ENCODE measurements at places on chromosomes 2 and 18.

DNA sequence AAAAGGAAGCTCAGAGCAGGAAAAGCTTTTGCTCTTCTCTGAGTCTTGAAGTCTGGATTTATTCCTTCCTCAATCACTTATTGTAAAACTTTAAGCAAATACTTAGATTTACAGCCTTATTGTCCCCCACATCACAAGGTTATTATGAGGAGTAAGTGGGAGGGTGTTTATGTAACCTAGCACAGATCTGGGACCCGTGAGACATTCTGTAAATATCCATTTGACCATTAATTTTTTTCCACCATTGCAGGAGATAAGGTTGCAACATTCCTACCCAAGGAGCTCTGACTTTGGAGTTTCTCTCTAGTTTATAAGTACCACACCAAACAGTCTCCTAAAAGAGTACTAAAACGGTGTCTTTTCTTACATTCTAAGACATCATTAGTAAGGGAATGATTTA is 52.1 kb upstream of the CTIF start:
- DNase-seq, result no peak

- DNase-seq, result no peak
Observed at GRCh38 chr2:25073914-25074313, 32.0 kb downstream of the EFR3B start.

GRCh38 chr2:348361-348916 is 60.5 kb upstream of the ALKAL2 start:
- DNase-seq, result no peak

DNA sequence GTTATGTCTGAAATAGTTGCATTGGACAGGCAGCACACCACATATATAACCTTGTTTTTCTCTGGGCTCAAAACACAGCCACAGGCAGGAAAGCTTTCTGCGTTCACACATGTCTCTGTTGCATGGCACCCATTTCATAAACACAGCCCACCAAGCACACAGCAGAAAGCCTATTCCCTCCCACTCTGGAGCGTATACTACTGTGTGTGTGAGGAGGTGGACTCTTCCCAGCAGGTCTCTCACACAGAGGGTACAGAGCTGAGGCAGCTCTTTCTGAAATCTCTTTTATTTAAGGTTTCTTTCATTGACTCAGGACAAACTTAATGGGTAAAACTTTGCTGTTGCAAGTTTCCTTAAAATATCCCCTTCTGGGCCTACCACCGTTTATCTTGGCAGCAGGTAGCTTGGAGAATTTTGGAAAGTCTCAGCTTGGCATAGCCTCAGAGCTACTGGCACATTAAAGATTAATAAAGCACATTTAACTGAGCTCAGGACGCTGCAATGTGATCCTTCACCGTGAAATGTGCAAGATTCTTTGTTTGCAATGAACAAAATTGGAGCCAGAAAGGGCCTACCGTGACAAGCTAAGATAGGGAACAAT is 105.1 kb upstream of the NCKAP5 start:
- no peak for DNase-seq

DNA sequence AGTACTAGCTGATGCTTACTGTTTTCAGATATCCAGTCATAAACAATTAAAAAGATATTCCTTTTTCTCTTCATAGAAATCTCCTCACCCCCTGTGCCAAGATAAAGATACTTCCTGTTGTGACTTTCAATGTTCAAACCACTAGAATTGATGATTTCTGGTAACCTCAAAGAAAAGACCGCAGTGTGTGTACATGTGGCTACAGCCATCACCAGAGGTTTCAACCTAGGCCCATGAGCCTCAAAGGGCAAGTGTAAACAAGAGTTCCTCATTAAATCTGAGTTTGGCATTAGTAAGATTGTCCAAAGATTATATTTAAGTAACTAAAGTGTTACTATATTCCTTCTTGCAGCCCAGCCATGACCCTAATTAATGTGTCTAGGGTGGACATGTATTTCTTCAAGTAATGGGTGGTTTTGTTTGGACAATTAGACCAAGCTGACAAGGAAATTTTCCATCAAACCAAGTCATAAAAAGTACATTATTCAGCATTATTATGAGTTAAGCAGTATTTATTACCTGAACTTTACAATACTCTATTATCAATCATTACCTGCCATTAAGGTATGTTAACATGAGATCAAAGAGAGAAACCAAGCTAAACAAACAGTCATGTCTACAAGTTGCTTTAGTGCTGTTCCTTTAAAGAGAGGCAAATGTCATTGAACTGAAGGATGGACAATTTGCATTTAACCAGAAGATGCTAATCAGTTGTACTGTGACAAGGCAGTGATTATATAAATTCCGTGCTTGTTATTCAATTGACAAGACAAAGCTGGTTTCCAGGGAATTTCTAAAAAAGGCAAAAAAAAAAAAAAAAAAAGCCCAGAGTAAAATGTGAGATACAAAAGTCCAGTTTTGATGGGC is 382.7 kb downstream of the LNPK start:
- no peak for DNase-seq

DNA sequence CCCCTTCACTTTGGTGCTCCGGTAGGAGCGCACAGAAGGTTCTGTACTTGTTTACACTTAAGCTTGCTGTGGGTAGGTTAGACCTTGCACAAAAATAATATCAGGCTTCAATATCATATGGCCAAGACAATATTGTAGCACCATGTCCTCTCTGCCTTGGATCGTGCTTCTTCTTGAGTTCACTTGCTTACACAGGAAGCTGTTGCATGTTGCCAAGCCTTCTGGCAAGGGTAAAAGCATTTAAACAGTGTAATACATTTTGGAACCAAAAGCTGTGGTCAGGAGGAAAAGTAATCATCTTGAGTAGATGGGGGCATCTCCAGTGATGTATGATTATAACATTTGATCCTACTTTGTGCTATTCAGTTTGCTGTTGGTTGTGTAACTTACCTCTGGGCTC is 197.5 kb downstream of the LTBP1 start:
- no peak for DNase-seq

DNA sequence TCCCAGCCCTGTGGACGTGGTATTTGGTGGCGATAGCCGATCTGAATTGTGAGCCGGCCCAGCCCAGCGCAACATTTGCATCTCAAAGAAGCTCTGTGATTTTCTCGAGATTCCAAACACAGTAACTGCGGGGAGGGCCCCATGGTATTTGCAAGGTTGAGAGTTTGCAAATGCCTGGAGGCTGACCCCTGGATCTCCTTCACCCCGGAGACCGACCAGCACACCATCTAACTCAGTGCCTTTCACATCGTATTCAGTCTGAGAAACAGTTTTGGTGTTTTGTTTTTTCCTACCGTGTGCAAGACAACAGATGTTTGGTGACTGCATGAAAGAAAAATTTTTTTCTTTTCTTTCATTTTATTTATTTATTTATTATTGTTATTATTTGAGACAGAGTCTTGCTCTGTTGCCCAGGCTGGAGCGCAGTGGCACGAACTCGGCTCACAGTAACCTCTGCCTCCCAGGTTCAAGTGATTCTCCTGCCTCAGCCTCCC is 40.3 kb downstream of the MYCN start:
- no peak for DNase-seq

DNA sequence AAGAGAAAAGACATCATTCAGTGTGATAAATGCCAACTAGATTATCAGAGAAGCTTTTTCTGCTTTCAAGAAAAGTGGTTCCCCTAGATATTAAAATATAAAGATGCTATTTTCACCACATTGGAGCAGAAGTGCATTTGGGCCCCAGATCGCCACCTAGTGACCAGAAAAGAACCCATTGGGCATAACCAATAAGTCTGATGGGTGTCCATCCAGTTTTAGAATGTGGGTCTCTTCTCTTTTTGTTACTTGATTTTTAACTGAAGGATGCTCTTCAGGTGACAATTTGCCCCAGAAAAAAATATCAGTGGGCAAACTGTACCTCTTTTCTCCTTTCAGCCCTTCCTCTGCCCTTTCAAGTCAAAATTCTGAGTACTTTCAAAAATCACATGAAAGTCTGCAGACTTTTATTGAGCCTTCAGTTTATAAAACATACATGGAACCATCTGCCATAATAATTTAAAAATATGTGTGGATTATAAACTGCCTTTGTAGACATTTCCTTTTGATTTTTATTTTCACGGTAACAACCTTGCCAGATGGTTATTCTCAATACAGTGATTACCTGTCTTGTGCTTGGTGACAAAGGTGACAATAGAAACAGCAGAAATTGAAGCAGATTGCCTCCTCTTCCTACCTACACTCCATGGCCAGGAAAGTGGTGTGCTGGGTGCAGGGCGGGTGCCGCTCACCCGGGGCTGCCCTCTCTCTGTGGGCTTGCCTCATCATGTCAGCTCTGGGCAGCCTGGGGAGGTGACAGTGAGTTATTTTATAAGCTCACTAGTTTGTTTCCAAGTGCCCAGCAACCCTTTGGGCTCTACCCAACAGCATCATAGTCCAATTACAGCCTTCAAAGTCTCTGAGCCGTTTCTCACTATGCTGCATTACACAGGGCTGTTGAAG is 124.5 kb downstream of the DCDC2C start:
- DNase-seq, result peak; percentile 7

GRCh38 chr2:27308359-27308881 is at the start of gene UCN:
Gene UCN, minus strand, starts transcription at chr2:27308445. Its CDS starts 550 bp downstream, at chr2:27307895.
- DNase-seq, result no peak

DNA sequence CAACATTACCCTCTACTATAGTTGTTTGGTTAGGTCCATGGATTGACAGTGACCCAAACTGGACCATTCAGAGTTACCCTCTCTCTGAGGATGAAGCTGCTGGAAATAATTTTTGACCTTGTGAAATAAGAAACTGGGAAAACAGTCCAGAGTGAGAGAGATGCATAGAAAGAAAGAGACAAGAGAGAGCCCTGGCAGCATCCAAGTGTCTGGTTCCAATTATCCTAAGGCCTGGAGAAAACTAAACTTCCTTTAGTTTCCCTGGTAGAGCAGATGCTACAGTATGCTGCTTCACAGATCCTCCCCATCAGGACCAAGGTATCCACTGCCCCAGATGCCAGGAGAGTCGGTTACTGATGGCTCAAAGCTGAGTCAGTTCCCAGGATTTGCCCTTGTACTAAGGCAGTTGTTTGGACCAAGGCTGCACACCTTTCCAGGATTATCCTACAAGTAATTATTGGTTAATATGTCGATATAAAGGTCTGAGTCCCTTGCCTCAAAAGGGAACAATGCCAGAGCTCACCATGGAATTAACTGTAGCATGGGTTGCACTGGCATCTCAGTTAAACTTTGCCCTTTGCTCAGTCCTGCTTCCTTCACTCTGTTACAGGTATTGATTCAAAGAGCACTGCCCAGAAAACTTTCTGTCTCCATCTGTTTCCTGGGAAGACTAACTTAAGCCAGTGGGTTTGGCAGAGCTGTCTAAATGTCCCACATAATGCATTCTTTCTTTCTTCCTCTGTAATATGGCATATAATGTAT is 14.6 kb upstream of the CHN1 start:
- DNase-seq, result no peak

DNA sequence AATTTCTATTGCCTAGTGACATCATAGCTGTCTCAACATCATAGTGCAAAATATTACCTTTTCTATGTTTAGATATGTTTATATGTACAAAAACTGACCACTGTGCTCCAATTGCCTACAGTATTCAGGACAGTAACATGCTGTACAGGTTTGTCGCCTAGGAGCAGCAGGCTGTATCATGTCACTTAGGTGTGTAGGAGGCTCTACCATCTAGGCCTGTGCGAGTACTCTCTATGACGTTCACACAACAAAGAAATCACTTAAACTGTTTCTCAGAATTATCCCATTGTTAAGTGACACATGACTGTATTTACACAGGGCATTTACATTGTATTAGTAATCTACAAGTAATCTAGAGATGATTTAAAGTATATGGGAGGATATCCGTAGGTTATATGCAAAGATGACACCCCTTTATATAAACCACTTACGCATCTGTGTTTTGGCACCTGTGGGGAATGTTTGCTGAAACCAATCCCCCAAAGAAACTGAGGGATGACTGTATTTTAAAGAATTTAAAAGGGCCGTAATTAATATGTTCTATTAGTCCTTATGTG is 24.7 kb downstream of the IL1R2 start:
- DNase-seq, result no peak

- DNase-seq, result no peak
Observed at GRCh38 chr18:11408555-11409065, 200.8 kb upstream of the SLC35G4 start.

DNA sequence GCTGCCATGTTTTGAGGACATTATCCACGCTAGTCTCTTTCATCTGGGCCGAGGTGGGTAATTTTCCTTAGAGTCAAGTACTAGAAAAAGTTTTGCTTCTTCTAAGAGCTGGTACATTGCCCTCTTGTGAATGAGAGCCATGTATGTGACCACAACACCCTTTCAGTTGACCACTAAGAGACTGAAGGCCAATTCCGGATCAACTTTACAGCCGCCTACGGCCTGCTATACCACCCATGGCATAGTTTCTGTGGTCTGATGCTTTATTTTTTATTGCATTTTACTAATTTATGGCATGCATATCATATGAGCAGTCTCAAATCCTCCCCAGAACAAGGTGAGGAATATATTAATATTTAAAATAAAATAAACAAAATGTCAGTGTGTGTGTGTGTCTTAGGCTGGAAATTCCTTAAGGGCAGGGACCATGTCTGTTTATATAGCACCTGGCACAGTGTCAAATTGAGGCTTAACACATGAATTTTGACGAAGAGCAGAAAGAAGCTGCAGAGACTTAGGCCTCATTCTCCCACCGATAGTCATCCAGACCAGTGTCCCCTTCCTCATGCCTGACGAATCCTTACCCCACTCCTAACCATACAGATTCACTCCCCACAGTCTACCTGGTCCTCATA is 35.4 kb downstream of the PSD4 start:
- no peak for DNase-seq

- DNase-seq, result no peak
Observed at GRCh38 chr2:238864207-238865014, 16.5 kb downstream of the TWIST2 start.

- no peak for DNase-seq
Observed at GRCh38 chr2:54423213-54423612, 32.9 kb upstream of the SPTBN1 start.

GRCh38 chr2:110910423-110910822 is 178.1 kb downstream of the ACOXL start:
- DNase-seq, result no peak

DNA sequence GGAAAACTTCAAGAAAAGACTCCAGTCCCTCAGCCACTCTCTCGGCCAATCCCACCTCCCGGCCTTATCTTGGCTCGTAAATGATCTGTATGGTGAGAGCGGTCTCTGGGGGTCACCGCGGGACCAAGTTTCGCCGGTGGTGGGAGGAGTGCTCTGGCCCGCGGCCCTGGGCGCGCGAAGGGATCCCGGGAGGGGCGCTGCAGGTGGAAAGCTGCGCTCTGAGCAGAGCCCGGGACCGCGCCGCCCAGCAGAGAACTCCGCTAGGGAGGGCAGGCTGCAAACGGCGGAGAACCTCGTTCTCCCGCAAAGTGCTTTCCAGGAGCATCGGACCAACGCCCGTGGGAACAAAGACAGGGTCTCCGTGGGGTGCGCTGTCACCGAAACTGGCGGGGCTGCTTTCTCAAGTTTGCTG is 622 bp downstream of the LRP2 start:
- DNase-seq, result no peak

DNA sequence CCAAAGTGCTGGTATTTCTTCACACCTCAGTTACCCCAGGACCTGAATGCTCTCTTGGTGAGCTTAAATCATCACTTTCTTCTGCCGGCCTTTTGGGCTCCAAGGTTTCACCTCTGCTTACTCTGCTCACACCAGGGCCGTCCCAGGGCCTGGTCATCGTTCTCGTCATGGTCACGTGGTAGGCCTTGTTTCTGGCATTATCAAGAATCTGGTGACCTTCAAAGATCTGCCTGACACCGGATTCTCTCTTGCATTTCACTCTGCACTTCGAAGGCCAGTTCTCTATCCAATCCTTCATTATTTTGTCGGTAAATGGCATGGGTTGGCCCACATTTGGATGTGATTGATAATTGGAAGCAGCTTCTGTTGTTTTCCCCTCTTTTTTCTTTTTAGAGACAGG is 80.5 kb downstream of the HRH4 start:
- no peak for DNase-seq

- no peak for DNase-seq
Observed at GRCh38 chr2:74951211-74951754, 7.2 kb upstream of the POLE4 start.
